ENCODE measurements at places on chromosomes 12 and 14.

GRCh38 chr14:61474701-61475100 is 153.3 kb downstream of the PRKCH start:
- DNase-seq = no peak

GRCh38 chr12:31525496-31526157 is 65.3 kb downstream of the DENND5B start:
- DNase-seq = no peak

DNA sequence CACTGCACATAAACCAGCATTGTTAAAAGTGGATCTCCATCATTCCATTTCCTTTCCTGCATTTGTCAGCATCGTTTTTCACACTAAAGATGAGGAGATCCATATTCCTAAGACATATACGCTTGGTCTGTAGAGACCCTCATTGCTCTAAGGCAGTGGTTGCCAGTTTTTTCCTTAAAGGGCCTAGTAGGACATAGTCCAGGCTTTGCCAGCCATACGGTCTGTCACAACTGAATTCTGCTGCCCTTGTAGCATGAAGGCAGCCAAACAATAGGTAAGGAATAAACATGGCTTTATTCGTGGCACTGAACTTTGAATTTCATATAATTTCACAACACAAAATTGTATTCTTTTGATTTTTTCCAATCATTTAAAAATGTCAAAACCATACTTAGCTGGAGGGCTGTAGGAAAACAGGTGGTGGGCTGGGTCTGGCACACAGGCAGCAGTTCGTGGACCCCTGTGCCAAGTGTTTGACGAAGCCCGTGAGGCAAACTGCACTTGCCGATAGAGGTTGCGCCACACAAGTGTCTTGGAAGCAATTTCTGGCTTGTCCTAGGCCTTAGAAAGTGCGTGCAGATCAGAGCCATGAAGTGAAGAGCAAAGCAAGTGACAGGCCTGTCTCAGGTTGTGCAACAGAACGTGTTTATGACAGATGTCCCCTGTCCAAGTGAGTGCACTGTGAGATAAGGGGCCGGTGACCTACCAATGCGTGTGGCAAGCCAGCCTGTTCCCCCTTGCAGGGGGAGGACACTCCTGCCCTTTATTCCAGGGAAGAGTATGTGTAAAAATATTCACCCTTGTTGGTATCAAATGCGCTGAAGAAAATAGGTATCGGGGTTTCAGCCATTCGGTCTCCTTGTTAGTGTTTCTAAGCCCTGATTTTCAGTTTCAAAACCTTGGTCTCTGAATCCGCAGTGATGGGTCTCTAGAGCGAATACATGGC is 916 bp upstream of the CHPT1 start:
- no peak for DNase-seq

DNA sequence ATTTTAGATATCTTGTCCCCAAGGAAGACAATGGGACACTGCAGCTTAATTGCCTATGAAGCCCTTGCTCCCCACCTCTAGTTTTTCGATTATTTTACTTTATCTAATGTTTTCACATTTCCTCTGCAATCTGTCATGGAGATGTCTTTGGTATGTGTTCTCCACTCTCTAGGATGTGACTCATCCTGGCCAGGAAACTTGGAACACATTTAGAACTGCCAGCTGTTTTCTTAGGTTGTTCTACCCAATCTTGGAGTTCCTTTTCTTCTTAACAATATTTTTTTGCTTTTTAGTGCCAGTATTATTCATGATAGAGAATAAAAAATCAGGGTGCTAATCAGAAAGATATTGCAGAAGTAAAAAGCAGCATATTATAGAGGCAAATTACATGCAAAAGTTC is 101.7 kb upstream of the CLEC14A start:
- DNase-seq = no peak

DNA sequence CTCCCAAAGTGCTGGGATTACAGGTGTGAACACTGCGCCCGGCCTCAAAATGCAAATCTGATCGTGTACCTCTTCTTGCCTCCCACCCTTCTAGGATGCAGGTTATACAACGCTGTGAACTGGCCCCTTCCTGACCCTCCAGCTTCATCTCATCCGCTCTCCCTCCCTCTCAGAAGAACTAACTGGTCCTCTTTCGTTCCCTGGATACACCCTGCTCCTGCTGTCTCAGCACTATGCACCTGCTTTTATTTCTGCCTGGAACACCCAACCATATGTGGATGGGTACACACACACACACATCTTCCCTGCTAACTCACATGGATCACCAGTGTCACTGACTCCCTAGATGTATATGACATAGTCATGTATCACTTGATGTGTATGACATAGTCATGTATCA is 56.1 kb upstream of the VASH1 start:
- DNase-seq = no peak

DNA sequence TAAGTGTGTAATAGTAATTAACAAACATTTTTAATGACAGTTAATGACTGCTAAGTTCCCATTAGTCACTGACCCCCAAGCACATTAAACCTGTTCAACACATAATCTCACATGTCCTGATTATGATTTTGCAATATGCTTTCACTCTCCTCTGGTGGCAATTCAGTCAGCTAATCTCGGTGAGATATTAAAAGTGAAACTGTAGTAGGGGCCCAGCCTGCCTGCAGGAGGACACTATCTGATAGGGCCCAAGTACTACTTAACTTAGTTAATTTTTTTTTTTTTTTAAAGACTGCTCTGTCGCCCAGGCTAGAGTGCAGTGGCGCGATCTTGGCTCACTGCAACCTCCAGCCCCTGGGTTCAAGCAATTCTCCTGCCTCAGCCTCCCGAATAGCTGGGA is 48.8 kb downstream of the CIT start:
- DNase-seq = no peak

DNA sequence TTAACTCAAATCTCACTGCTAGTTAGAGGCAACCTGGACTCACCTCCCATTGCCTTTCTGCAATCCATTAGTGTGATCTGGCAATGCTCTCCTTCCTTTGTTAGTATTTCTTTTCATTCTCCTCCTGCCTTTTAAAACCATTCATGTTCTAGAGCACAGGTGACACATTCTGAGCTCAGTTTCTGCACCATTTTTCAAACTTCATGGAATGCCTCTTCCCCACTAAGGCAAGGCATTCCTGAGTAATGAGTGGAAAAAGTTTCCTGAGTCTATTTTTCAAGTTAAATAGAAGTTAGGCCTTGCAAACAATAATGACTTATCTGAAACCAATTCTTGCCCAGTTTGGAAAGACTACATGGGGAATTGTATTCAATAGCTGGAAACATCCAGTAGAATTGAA is 1001.8 kb downstream of the BCL11B start:
- DNase-seq = no peak

- no peak for DNase-seq
Measured at GRCh38 chr12:54991161-54991990, 6.8 kb upstream of the TESPA1 start.

GRCh38 chr14:103763730-103764488 is 48.3 kb downstream of the ZFYVE21 start:
- no peak for DNase-seq

- DNase-seq = no peak
Measured at GRCh38 chr14:97275276-97275675, 478.1 kb downstream of the VRK1 start.

- no peak for DNase-seq
Measured at GRCh38 chr14:96135285-96135684, 69.4 kb upstream of the BDKRB2 start.

GRCh38 chr12:96186607-96187301 is 7.4 kb upstream of the ELK3 start:
- DNase-seq = no peak

- no peak for DNase-seq
Measured at GRCh38 chr12:48292040-48292439, 58.7 kb downstream of the ZNF641 start.

DNA sequence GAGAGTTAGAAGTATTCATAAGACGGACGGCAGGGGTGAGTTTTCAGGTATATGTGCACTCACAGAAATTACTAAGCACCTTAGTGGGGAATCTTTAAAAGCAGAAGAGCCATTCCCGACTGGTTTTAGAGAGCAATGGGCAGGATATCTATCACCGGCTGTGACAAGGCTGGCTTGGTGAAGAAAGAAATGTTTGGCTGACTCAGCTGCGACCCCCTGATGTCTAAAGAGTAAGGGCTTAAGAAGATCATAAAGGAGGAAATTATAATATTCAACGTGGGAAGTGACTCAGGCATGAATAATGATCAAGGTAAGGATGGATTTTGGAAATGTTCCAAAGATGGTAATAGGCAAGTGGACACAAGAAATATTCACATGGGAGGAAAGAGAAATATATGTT is 407.6 kb downstream of the TMEM132D start:
- no peak for DNase-seq

- no peak for DNase-seq
Measured at GRCh38 chr14:75724414-75725204, 63.6 kb downstream of the TTLL5 start.

GRCh38 chr14:31950764-31951637 is 126.1 kb upstream of the ARHGAP5 start:
- no peak for DNase-seq

DNA sequence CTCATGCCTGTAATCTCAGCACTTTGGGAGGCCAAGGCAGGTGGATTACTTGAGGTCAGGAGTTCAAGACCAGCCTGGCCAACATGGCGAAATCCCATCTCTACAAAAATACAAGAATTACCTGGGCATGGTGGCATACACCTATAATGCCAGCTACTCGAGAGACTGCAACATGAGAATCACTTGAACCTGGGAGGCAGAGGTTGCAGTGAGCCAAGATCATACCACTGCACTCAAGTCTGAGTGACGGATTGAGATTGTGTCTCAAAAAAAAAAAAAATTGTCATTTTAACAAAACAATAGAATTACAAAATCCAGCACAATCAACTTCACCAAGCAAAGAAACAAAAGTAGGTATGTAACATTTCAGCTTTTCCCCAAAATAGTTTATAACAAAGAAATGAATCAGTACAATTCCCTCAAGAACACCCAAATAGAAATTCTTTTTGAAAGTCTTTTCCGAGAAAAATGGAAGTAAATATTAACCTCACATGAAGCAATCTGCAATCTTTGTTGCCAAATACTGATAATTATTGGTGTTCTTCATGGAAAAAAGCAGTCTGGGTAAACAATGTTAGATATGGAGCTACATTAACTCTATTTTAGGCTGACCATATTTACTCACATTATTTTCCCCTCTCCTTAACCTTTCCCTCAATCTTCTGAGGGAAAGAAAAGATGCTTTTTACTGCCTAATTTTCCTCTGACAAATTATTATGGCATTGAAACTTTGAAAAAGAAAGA is 165.9 kb upstream of the ATF7IP start:
- no peak for DNase-seq

- no peak for DNase-seq
Measured at GRCh38 chr12:47410383-47410782, 295.4 kb downstream of the RPAP3 start.

GRCh38 chr12:56118688-56119357 is 757 bp downstream of the ZC3H10 start:
- DNase-seq = no peak

- DNase-seq = no peak
Measured at GRCh38 chr12:69106482-69107118, 132.8 kb upstream of the CPSF6 start.

DNA sequence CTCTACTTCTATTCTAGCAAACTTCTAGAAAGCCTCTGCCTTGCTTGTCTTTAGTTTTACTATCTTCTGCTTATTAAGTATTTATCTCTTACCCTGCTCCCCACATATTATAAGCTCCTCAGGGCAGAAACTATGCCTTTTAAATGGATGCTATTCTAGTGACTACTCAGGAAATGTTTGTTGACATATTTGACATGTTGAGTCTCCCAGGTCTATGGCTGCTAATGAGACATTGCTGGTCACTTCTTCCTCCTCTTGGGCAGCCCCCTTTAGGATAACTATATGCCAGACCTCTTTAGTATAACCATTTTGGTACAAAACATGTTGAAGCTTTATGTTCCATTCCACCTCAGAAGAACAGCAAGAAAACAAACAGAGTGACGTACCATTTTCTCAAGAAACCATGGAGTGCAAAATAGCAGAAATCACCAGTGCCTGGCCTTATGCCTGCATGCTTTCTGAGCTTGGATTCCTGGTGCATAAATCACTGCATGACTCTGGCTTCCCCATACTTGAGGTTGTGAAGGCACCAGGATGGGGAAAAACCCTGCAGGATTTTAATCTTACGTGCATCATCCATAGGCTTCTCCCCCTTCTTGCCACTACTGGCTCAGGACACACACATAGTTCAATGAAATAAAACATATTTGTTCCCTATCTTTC is 202.6 kb downstream of the TMX1 start:
- DNase-seq = no peak

DNA sequence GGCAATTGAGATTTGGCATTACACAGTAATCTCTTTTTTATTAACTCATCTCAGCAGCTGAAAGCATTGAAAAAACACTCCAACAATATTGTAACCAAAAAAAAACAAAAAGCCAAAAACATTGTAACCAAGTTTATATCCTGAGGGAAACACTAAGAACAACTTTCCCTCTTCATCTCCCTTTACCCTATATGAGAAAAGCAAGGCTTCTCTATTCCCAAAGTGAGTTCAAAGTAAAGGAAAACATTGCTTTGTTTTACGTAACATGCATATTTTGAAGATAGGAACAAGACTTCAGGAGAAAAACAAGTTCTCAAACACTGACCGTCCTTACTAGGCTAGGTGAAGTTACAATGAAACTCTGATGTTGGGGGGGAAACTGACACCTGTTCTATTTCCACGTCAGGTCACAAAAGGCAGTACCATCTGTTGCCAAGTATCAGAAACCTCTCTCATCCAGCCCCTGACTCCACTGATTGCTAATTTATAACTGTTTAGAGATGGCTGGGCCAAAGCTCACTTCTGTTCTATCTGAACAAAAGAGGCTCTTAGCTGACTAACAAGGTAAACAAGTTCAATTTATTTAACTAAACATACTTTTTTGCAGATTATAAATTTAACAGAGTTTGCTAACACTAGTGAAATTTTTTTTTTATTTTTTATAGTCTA is 67.9 kb upstream of the PLXNC1 start:
- DNase-seq = no peak

GRCh38 chr12:108169708-108170107 is 40.6 kb downstream of the WSCD2 start:
- no peak for DNase-seq

DNA sequence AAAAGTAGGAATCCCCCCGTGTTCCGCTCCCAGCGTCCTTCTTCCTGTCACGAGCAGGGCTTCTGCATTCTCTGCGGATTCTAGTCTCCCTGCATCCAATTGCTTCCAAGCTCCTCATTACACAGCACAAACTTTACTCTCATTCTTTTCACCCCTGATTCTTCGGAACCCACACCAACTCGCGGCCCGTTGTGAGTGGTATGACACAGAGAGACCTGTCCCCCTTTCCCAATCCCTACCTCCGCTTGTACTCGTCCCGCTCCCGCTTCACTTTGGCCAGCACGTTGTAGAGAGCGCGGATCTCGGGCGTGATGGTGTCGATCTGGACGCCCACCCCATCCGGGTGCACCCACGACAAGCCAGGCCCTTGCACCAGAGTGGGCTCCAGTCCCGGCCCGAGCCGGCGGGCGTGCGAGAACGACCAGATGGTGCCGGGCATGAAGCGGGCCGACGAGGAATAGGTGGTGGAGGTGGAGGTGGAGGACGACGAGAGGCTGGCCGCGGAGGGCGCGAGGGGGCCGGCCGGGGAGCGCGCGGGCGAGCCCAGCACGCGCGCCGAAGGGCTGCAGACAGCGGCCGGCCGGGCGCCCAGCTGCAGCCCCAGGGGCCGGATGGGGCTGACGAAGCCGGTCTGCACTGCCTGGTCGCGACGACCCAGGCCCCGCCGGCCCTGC is 687 bp downstream of the IFFO1 start:
- no peak for DNase-seq

GRCh38 chr12:104000807-104001434 is 35.2 kb downstream of the TDG start:
- no peak for DNase-seq
